ENCODE measurements at places on chromosomes 16 and 17. TPM values are rescaled to one million over a fixed set of nuclear protein-coding genes. Genes with fewer than 3 reads are reported as not detected.

The UBALD2 gene
- total RNA-seq: 4.6 TPM

The MILR1 gene
- 16.4 TPM for total RNA-seq

The CHST4 gene
- total RNA-seq: not detected

The ATP2A1 gene
- 0.22 TPM for total RNA-seq

The SPATA22 gene
- not detected for total RNA-seq

The TSPOAP1 gene
- 4.0 TPM for total RNA-seq

The KRT16 gene
- 0.12 TPM for total RNA-seq

The AXIN2 gene
- total RNA-seq: 1.2 TPM

The TEKT1 gene
- total RNA-seq: not detected
